ENCODE measurements at places on chromosomes 16 and 17. TPM values are rescaled to one million over a fixed set of nuclear protein-coding genes. Genes with fewer than 3 reads are reported as not detected.

IL21R gene
- not detected for total RNA-seq

TXNDC11 gene
- total RNA-seq: 45.4 TPM

ATP1B2 gene
- not detected for total RNA-seq

PLEKHM1 gene
- 36.0 TPM for total RNA-seq

GAST gene
- total RNA-seq: not detected

All from placental epithelial cell (primary cell).